ENCODE measurements at places on chromosomes 16 and 17.

DNA sequence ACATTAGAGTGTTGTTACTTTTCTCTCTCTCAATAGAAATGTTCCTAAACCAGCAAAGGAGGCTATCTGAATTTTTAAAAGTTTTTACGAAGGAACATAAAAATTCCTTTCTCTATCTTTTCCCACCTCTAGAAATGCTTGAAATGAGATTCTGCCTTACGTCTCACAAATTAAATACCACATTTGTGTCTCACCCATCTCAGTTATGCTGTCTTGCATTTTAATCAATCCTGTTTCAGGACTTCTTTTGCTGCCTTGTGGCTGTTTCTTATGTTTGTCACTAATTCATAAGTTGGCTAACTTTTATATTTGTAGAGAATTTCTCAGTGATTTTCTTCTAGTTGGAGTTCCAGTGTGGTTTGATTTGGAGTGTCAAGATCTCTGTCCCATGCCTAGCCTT, 3.5 kb downstream of the OMG start:
- no peak for DNase-seq

DNA sequence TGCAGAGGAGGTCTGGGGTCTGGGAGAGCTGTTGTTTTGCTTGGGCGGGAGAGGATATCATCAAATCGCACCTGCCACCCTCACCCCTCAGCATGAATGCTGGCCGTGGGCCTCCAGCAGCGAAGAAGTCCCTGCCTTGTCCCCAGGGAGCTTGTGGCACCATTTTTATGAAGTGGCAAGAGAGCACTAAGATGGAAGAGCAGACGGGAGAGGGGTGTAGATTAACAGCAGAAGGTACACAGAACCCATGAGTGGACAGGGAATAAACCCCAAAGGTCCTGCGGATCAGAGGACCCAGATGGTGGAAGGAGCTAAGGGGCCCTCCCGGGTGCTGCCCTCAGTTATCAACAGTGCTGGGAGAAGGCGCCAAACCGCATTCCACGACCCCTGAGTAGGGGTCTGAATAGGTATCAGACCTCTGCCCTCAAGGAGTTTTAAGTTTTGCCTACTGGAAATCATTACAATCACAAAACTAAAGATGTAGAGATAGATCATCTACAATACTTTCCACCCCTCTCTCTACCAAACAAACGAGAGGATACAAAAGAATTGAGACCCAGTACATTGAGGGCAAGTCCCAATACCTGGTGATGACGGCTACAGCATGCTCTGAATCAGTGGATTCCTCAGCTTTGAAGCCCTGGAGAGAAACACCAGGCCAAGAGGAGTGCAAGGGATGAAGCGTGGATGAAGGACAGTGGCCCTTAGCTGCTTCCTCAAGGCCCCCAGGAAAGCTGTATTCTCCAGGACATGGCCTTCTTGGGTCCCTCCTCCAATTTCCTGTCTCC, 60.2 kb downstream of the CCDC182 start:
- no peak for DNase-seq

- DNase-seq, result no peak
These were observed 23.0 kb upstream of the CHMP6 start for GRCh38 chr17:80968602-80969029.

- DNase-seq, result no peak
These were observed 41.1 kb upstream of the ACSM2B start for GRCh38 chr16:20617271-20617670.

DNA sequence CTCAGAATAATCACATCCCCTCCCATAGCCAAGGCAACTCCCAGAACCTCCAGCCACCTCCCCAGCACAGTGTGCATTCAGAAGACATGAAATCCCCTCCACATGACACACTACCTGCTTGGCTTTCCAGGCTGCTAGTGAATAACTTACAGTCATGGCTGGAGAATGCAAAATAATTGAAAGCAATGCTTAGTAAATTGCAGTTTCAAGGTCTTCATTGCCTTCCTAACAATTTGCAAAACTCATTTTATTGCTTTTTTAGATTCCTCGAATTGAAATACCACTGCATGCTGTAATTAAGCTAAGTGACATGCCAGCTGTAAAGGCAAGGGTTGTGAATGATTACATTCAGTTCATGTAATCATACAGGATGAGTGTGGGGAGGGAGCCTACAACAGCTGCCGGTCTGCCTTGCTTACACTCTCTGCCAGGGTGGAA, 29.0 kb upstream of the HOXB13 start:
- DNase-seq, result peak; percentile 39

GRCh38 chr17:32519228-32520103, 32.7 kb downstream of the CDK5R1 start:
- DNase-seq, result peak; percentile 79

GRCh38 chr16:85324488-85324887, 212.2 kb upstream of the CIBAR2 start:
- no peak for DNase-seq

- no peak for DNase-seq
These were observed 30.1 kb downstream of the SNX29 start for GRCh38 chr16:12006637-12007036.

- DNase-seq, result peak; percentile 14
These were observed 99.3 kb upstream of the C17orf78 start for GRCh38 chr17:37276475-37276874.

- DNase-seq, result no peak
These were observed 579 bp upstream of the KRTAP9-6 start for GRCh38 chr17:41264599-41264998.

DNA sequence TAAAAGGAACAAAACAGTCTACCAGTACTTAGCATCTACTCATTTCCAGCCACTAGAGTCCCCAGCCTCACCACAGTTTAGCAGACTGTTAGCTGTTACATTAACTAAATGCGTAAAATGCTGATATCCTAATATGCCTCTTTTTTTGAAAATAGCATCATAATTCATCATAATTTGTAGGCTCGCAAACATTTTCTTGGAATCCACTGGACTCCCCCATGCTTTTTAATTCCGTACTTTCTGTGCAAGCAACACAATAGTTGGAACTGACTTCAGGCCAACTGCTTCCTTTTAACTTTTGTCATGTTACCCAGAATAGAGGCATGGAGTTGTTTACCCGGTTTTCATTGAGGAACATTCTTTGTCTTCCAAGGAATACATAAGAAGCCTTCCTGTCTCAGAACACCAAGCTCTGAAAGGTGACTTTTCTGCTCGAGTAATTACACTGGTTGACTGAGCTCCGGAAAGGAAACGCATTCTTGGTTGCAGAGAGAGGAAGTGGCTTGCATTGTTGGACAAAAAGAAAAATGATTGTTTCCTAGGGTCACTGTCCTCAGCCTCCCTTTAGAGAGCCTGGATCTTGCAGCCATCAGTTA, 30.9 kb upstream of the SEC14L1 start:
- peak; percentile 55 for DNase-seq

DNA sequence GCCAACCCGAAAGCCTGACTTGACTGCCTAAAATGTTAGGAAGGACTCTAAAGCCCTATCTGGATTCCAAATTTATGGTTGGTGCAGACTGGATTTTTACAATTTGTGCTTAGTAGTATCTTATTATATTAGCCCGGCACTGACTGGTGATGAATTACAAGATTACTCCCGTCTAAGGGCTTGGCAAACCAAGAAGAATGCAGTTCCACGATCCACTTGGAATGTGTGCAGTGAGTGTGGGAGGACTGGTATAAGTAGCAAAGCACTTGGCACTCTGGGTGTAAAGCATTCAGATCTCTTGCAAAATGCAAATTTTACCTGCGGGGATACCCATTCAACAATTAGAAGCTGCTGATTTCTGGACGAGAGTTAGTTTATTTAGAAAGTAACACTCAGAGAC, 539.4 kb downstream of the MAF start:
- DNase-seq, result no peak

DNA sequence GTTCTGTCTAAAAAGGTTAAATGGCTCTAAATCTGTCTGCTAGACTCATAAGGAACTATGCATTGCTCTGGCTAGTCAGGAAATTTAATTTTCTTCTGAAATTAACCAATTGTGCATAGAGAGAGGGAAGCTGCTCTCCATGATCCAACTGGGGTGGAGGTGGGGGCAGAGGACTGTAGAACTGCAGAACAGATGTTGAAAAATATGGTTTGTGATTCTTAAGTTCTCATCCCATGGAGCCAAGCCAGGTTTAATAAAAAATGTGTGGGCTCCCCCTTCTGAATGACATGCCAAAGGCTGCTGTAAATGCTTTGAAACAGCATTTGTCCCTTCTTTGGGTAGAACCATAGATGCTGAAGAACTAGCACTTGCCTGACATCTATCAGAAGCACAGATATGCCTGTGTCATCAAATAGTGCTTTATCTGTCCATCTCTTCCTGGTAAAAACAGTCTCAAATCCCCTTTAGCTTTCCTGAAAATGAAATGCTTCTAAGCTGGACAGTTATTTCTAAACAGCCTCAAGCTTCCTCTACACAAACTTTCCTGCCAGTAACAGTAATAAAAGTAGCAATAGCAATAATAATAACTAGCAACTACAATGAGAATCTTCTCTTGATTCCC, 221.4 kb downstream of the CDH8 start:
- DNase-seq, result peak; percentile 26

- peak; percentile 55 for DNase-seq
These were observed 24.9 kb downstream of the SBK1 start for GRCh38 chr16:28317040-28317880.

GRCh38 chr16:28974007-28974436, 556 bp upstream of the SPNS1 start:
- peak; percentile 74 for DNase-seq

GRCh38 chr16:31461921-31462804, 2.9 kb downstream of the ARMC5 start:
- no peak for DNase-seq

Measured in EL (cell line).